ENCODE measurements at places on chromosomes 3 and 15.

GRCh38 chr15:25985165-25985564 is 122.0 kb upstream of the ATP10A start:
- DNase-seq, result no peak

DNA sequence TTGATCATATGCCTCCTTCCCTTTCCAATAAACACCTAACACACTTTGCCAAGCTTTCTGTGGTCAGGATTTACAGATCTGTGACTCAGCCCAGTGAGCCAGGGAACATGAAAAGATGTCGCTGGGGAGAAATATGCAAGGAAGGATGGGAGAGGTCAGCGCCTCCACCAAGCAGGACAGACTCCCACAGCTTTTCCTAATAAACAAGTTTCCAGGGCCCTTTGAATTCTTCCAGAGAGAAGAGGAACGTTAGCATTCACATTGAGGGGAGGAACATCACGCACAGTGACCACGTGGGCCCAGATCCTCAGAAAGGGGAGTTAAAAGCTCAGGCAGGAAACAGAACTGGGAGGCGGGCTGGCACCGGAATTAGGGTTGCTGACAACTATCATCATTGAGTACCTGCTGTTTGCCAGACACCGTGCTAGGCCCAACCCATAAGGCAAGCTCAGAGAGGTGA is 33.3 kb upstream of the MRPS22 start:
- DNase-seq, result no peak

- peak; percentile 37 for DNase-seq
Measured at GRCh38 chr3:16841904-16842271, 42.9 kb upstream of the PLCL2 start.

DNA sequence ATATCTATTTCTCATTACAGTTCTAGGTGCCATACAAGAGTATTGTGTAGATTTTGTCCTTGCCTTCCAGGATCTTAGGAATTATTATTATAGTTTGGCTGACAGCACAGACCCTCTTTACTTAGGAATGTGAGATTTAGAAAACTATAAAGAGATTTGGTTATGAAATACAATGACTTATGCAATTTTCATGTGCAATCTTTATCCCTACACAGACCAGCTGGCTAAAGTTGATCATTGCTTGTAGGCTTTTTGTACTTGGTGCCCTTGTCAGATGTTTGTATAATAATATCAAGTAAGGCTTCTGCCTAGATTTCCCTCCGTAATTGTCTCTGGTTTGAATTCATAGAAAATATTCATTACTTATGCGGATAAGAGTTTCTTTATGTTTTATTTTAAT is 174.5 kb upstream of the GAP43 start:
- DNase-seq, result no peak

DNA sequence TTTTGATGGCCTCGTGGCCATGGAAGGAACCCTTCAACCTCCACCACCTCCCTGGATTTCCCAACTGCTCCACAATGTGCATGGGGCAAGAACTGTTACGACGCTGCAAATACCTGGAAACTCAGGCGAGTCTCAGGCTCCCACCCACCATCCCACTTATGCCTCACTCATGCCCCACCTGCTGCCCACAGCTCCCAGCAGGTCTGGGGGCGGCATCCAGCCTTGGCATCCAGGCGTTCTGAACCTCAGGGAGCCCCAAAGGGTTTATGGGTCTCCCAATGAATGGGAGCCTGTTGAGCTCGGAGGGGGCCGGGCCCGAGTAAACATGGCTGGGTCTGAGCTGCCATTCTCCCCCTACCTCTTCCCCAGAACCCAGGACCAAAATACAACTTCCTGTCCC is 2.0 kb upstream of the PTH1R start:
- DNase-seq, result no peak

DNA sequence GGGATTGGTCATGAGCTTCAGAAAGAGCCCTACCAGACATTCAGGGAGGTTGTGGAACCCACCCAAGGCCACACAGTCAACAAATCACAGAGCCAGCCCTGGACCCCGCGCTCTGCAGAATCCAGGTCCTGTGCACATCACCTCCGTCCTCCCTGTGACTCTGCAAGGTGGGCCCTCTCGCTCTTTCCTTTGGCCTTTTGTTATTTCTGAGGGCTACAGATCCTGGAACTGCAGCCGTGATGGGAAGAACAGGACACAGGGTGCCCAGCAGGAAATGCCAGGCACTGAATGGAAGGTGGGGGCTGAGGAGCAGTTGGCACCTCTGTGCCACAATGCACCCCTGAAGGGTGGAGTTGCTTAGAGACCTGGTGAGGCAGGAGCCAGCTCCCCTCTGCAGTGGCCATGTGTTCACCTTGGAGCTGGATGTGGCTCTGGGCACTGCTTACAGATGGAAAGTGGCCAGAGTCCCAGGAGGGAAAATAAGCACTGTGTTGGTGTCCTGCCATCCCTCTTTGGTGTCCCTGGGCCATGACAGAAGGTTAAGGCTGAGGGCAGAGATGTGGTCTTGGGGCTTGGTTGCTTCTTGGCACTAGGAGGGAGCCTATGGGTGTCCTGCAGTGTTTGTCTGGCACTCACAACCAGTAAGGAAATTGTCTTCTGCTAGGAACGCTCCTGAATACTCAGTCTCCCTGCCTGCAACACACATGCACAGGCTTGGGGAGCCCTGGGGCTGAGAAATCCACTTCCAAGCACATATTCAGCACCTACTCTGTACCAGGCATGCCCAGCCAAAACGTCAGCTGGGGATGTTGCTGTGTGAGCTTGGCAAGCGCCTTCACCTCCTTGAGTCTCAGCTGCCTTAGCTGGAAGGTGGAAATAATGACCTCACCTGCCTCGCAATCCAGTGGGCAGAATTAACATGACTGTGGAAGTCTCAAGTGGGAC is 98.0 kb upstream of the SLC6A6 start:
- DNase-seq, result no peak

GRCh38 chr3:126620738-126621137 is 34.2 kb downstream of the TXNRD3 start:
- DNase-seq, result no peak

DNA sequence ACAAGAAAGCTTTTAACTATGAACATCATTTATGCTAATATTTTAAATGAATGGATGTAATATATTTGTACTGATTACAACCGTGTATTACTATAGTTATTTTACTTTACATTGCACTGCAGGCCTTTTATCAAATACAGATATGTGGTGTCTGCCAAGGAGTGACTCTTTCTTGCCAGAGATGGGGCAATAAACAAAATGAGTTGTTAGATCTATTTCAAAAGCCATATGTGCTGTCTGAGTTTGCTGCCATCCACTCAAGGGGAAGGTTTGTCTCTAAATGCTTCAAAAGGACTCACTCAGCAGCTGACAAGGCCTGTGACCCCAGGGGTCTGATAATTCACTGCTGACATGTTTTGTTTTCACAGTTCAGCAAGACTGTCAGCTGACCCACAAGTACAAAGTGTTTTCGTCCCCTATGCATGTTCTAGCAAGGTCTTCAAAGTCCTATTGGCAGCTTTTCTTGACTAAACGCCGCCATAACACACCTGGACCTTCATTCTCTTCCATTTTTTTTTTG is 41.3 kb upstream of the ZBED2 start:
- DNase-seq, result no peak

DNA sequence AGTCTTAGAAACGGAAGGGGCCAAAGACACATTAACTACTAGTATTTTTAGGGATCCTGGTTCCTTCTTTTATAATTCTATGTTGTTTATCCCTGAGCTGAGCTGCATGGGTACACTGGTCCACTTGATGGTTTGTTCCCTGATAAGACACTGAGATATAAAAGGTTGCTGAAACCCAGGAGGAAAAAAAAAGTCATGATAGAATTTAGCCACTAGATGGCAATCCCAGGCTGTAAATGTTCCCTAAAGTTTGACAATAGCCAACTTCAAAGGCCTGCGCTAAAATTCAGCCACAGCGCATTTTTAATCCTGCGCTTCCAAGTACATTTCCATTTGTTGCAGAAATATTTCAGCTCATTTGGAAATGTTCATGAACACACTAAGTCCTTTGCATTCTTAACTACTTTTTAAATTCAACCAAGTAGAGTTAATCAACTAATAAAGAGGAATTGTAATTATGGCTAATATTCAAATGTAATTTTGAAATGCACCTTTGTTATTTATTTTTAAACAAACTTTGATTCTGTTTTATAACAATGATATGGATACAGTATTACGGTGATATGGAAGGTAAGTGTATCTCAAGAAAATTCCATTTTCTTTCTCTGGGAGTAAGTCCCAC is 249.3 kb upstream of the FEZF2 start:
- peak; percentile 7 for DNase-seq

- DNase-seq, result no peak
Measured at GRCh38 chr3:57986261-57986660, 22.0 kb upstream of the FLNB start.

GRCh38 chr15:29789871-29790270 is 32.4 kb downstream of the TJP1 start:
- no peak for DNase-seq

DNA sequence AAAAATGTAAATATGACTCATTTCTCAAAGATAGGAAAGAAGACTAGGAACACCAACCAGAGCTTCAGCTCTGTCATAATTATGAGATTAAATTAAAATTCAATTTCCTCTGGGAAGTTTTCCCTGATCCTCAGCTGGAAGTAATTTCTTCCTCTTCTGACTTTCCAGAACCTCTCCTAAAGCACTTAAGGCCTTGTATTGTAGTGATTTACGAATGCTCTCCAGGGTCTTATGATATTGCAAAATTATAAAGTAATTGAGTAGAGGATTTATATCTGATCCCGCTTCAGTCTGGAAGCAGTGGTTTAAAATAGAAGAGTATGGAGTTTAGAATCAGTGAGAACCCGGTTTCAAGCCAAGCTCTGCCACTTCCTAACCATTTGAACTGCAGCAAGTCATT is 279.8 kb downstream of the ZPLD1 start:
- DNase-seq, result no peak

DNA sequence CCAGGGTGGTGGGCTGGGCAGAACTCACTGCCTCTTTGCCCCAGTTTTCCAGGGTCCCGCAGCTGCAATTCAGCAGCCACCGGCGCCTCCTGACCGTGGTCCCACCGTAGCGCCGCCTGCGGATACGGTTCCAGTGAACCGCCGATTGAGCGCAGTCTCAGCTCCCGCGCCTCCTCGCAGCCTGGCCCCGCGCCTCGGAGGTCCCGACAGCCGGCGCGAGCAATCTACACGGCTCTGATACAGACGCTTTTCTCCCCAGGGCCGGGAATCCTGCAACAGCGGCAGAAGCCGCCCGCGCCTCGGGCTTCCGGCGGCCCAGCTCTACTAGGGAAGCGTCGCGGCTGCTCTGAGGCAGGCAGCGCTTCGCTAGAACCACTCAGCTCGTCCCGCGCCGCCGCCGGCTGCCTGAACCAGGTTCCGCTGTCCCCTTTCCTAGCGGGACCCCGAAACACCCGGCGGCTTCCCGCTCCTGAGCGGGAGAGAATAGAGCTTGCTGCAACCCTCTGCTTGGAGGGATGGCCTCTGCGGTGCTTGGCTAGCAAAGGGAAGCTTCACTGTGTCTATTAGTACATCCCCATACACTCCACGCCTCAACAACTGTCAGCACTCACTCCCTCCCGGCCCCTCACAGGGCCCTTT is 3.1 kb downstream of the FOXL2NB start:
- no peak for DNase-seq

GRCh38 chr3:134084242-134084950 is 54.7 kb upstream of the SLCO2A1 start:
- no peak for DNase-seq

Measured in GM18507 (cell line).